Cortex of kidney (tissue), 1 donor: ENCODE measurements at places on chromosomes 13 and 19.

GRCh38 chr19:10044390-10044789 is 31.1 kb downstream of the RDH8 start:
- DNase-seq, result no peak

GRCh38 chr13:106151056-106151699 is 384.3 kb downstream of the EFNB2 start:
- no peak for DNase-seq

GRCh38 chr13:49213997-49214916 is 5.9 kb upstream of the MLNR start:
- DNase-seq, result no peak

GRCh38 chr19:11781295-11782057 is 14.7 kb downstream of the ZNF441 start:
- no peak for DNase-seq

GRCh38 chr13:109684824-109685202 is 101.6 kb downstream of the IRS2 start:
- no peak for DNase-seq

- no peak for DNase-seq
These were observed 121.7 kb upstream of the EDNRB start for GRCh38 chr13:78040205-78040830.

GRCh38 chr13:42484386-42484785 is 89.6 kb upstream of the TNFSF11 start:
- DNase-seq, result no peak

GRCh38 chr13:94622344-94622743 is 20.7 kb downstream of the GPR180 start:
- no peak for DNase-seq

DNA sequence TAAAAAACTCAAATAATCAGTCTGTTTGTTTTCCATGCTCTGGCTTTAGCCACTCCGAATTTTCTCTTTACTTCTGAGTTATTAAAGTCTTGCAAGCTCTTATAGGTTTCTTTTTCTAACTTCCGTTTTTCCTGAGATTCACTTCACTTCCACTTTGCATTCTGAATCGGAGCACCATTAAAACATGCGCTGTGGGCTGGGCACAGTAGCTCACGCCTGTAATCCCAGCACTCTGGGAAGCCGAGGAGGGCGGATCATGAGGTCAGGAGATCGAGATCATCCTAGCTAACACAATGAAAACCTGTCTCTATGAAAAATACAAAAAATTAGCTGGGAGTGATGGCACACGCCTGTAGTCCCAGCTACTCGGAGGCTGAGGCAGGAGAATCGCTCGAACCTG is 357.9 kb downstream of the SLITRK6 start:
- no peak for DNase-seq

DNA sequence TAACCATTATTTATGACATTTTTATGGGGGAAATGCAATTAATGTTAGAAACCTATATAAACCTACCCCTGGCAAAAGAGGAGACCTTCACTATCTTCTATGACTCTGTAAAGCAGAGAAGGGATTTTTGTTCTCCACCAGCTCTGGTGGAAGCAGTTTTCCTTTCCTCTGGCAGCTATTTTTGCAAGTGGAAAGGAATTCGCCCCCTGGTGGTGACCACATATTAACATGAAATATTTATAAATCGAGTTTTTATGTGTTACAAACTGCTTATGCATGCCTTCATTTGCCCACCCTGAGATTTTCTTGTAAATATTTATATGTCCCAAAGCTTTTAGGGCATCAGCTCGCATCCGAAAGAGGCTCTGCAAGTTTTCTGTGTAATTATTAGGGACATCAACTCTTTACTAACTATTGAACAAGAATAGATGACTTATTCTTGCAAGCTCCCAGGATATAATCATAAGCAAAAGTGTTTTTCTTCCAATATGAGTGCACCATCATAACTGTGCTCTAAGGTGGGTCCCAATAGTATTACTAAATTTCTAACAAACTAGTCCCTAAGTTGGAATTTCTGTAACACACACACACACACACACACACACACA is 62.4 kb downstream of the SERTM1 start:
- no peak for DNase-seq

DNA sequence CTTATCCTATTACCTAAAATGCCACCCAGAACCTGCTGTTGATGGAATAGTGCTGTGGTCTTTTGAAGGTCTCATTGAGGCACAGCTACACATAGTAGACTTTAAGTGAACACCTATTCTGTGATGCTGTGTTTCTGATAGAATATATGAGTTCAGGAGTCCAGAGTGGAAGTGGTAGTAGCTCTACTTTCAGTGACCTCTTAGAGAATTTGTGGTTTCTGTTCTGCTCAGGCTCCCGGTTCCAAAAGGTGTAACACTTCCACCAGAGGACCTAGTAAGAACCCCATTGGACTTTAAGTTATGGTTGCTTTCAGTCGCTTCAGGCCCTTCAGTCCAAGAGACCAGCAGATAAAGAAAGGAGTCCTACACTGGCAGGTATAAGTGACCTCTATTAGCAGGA is 11.4 kb upstream of the MYCBP2 start:
- no peak for DNase-seq

- DNase-seq, result no peak
These were observed 310.9 kb downstream of the TDRD3 start for GRCh38 chr13:60707878-60708277.

GRCh38 chr13:79918620-79919019 is 422.3 kb downstream of the SPRY2 start:
- DNase-seq, result no peak

DNA sequence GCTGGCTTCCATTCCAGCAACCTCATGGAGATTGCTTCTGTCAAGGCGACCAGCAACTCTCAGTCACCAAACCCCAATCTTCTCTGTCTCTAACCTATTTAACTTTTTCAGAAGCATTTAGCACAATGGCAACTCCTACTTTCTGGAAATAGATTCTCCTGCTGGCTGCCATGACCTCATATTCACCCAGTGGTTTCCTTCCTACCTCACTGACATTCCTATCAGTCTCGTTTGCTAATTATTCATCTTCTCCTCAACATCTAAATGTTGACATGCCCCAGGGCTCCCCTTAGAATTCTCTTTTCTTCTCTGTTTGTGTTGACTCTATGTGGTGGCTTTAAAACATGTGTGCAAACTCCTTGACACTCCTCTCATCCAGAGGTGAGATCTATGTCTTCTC is 106.7 kb downstream of the OLFM4 start:
- DNase-seq, result no peak

- no peak for DNase-seq
These were observed 192.8 kb upstream of the TSC22D1 start for GRCh38 chr13:44768775-44769581.

GRCh38 chr19:50837300-50837699 is 3.9 kb upstream of the KLK15 start:
- no peak for DNase-seq

- no peak for DNase-seq
These were observed 549 bp downstream of the TIMM50 start for GRCh38 chr19:39481229-39481545.

- no peak for DNase-seq
These were observed 711.0 kb downstream of the UQCRFS1 start for GRCh38 chr19:28501976-28502375.

DNA sequence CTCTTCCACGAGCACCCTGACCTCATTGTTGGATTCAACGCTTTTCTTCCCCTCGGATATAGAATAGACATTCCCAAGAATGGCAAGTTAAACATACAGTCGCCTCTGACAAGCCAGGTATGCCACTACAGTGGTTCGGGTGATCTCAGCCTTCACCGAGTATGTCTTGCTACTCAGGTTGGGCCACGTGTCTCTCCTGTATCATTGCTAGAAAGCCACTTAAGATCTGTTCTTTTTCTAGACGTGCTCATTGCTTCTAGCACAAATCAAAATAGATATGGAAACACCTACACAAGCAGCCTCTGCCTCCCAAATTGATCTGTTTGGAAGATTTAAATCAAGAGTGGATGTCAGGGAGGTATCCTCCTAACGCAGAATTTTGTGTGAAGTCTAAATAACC is 2.3 kb downstream of the SIN3B start:
- no peak for DNase-seq

DNA sequence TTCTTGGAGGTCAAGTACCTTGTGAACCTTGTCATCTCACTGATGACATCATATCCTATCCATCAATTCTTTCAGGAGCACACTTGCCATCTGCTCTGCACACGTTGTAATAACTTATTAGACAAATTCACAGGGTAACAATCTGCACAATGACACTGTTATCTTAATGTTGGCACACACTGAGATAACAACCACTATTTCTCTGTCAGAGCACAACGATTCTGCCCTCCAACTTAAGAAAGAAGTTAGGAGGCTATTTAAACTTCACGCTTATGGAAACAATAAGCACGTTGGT is 351.3 kb downstream of the DACH1 start:
- DNase-seq, result no peak

- DNase-seq, result no peak
These were observed 1.4 kb upstream of the HSH2D start for GRCh38 chr19:16142032-16142580.

- DNase-seq, result no peak
These were observed 43.7 kb upstream of the ENOX1 start for GRCh38 chr13:43830497-43830881.

- DNase-seq, result no peak
These were observed 183.0 kb downstream of the RFC3 start for GRCh38 chr13:34000955-34001354.

- DNase-seq, result no peak
These were observed 2494.9 kb upstream of the PCDH20 start for GRCh38 chr13:63910511-63910910.

GRCh38 chr19:13622766-13623715 is 116.8 kb upstream of the CACNA1A start:
- no peak for DNase-seq

GRCh38 chr13:46860722-46861121 is 36.1 kb downstream of the HTR2A start:
- no peak for DNase-seq

DNA sequence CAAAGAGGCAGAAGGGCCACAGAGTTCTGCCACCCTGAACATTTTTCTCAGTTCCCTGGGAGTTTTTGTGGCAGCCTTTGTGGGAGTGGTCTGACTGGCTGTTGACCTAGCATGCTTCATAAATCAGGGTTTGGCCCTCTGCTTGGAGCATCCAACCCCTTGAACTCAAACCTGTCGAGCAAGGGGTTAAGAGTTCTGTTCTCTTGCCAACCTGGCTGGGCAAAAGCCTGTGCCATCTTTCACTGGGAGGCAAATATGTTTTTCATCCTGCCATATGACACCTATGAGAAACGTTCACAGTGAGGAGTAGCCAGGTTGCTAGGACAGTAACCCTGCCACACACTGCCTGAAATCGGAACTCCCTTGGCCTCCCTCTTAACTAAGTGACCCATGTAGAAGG is 7.7 kb upstream of the TEX26 start:
- DNase-seq, result no peak

DNA sequence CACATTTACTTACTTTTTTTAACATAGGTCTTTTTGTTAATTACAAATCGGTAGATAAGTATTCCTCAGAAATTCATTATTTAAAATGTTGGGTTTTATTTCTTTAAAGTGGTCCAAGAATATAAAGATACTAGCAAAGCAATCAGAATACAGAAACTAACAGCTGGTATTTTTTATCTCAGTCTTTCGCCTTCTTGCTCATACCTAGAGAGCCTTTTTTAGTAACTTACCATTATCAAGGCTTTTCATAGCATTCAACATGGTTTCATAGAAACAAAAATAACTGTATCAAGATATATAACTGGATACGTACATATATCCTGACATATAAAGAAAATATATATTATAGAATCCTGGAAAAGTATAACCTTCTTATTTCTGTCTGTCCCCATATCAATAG is 227.8 kb upstream of the MIR17HG start:
- no peak for DNase-seq
